ENCODE measurements at places on chromosomes 13 and 19.

GRCh38 chr13:113589251-113589960 lies 4.9 kb downstream of the TFDP1 start:
- DNase-seq, result no peak

DNA sequence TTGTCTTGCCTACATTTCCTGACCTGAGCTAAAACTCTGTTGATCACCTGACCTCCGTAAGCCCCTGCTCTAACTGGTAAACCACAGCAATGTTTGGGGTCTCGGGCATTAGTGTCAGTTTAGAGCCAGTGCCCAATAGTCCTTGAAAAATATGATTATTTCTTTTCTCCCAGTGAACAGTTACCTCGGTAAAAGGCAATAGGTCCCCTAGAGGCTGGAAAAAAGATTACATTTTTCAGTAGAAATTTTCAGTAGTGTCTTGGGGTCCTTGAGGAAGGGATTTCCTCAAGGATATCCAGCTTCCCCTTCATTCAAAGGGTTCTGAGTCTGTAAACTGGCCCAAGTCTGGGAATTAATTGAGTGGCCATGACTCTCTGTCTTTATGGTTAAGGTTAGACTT lies 177.5 kb downstream of the SLC7A1 start:
- no peak for DNase-seq

DNA sequence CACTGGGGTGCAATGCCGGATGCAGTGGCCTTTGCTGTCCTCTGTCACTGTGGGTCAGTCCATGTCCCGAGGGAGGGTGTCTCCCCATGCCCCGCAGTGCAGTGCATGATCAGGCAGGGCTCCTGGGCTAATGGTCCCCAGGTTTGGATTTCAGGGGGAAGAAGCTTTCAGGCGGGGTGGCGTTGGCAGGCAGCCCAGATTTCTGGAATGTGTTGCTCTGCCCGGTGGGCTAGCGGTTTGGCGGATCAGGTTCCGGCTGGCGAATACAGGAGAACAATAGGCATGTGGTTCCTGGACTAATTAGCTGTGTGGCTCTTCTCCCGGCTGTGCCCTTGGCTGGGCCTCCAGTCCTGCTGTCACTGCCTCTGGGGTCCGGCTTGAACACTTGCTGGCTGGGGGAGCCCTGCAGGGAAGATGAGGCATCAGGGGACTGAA lies 141.3 kb downstream of the FGF9 start:
- DNase-seq, result no peak

DNA sequence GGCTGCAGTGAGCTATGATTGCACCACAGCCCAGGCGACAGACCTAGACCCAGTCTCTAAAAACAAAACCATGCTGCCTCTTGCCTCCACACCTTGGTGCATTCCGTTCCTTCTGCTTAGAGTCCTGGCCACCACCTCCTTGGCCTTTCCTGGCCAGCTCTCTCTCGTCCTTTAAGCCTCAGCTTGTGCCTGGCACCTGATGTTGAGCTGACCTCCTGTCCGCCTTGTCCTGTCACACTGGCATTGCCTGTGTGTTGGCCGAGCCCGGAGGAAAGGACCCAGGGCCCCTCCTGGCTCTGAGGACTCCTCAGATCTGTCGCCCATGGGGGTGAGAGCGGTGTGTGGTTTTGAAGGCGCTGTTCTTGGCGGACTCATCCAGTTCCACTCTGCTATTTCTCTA lies 143.3 kb downstream of the STK24 start:
- no peak for DNase-seq

- peak; percentile 76 for DNase-seq
These were observed at the start of gene MEF2B for GRCh38 chr19:19170053-19170872. TSS of gene MEF2B (minus strand) at chr19:19170263. CDS start at chr19:19150735, 19,528 bp downstream.

GRCh38 chr13:46687810-46688209 lies 109.2 kb downstream of the ESD start:
- no peak for DNase-seq

Data from stimulated activated CD4-positive, alpha-beta T cell treated with anti-CD3 and anti-CD28 coated beads, Interleukin-2, amount 100 ng/mL, for 48 hours (primary cell).